ENCODE measurements at places on chromosomes 12 and 14.

DNA sequence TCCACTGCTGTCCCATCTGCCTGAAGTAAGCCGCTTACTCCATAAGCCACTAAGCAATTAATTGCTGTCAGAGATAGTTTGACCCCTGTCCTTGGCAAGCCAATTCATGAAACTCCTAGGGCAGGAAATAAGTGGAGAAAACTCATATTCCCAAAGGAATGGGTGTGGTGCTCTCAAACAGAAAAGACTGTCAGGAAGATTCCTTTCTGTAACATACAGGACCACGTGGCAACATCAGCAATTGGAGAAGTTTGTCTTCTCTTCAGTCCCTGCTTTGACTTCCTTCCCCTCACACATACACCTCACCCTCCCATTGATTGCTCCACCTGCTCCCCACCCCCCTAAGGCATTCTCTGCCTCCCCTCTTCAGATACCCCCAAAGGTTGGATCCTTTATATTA lies 36.2 kb upstream of the MDM1 start:
- DNase-seq = no peak

- no peak for DNase-seq
Measured at GRCh38 chr12:38669530-38669929, 235.9 kb downstream of the CPNE8 start.

- no peak for DNase-seq
Measured at GRCh38 chr14:95185767-95186392, 28.6 kb upstream of the DICER1 start.

DNA sequence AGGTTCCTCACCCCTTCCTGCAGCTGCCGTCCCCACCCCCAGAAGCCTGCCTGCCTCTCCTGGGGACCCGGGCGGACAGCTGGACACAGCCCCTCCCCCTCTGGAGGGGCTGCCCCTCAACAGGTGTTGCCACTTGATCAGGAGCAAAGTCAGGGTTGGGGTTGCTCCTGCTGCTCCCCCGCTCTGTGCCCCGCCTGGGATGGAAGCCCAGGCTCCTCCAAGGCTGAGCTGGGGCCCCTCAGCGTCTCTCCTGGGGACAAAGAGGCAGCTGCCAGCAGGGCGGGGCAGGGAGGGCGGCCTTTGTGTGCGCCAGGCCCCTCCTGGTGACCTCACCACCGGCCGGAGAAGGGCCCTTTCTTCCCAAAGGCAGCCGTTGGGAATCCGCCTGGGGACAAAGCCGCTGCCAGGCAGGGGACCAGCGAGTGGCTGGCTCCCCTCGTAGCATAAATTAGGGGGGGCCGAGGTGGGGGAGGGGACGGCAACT lies 13.7 kb downstream of the TRMT61A start:
- no peak for DNase-seq

GRCh38 chr14:30656190-30656632 lies 34.1 kb downstream of the SCFD1 start:
- peak; percentile 6 for DNase-seq

DNA sequence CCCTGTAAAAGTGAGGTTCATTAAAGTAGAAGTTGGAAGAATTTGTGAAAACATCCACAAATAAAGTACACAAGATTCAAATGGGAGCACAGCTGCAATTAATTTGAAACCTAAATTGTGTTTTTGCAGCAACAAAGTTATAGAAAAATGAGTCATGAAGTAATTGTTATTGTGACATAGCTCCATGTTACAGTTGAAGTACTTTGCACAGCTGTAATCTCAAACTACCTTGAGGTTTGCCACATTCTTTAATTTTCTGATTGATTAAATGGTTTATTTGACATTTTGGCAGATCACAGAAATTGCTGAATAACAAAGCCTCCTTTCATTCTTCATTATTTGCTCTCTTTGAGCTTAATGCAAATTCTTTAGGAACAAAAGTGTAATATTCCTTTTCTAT lies 111.3 kb downstream of the RMST start:
- no peak for DNase-seq

DNA sequence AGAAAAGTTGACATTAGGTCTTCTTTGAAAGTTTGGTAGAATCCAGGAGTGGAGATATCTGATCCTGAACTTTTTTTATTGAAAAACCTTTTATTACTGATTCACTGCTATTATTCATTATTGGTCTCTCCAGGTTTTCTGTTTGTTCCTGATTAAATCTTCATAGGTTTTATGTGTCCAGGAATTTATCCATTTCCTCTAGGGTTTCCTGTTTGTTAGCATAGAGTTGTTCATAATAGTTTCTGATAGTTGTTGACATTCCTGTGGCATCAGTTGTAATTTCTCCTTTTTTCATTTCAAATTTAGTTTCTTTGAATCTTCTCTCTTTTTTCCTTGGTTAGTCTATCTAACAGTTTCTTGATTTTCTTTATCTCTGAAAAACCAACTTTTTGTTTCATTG lies 370.3 kb downstream of the SLC6A15 start:
- no peak for DNase-seq

GRCh38 chr14:56886471-56887062 lies 76.3 kb upstream of the OTX2 start:
- no peak for DNase-seq

GRCh38 chr12:104971306-104971705 lies 13.2 kb upstream of the SLC41A2 start:
- no peak for DNase-seq

GRCh38 chr14:65131301-65131701 lies 29.0 kb upstream of the MAX start:
- no peak for DNase-seq

DNA sequence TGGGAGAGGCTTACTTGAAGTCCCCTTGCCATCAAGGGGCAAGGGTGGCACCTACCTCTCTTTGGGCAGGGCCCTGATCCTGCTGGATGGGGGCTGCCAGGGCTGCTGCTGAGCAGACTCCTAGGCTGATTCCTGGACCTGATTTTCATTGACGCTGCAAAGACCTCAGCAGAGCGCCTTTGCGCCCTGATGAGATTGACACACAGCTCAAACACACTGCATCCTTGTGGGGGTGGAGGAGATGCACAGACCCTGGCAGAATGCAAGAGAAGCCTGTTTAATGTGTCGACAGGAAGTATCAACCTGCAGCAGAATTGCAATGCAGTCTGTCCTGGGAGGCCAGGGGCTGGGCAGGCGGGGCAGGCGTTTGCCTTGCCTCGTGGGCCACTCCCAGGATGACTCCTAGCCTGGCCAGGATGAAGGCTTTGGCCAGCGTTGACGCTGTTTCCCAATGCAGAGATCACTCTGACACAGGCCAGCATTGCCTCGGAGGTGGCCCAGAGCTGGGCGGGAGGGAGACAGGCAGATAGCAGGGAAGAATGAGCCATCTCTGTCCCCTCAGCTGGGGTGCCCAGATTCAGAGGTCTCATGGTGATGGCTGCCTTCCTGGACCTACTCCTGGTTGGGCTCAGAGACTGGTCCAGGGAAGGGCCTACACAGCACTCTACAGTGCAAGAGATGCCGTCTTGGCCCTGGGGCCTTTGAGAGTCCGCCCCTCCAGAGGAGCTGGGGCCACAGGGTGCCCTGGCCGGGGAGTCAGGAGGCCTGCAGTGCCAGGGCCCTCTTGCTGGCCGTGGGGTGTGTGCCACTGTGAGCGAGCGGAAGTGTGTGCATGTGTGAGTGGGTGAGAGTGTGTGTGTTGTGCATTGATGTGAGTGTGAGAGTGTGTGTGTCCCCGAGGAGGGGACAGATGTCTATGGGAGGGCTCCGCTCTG lies 108.3 kb downstream of the KIF26A start:
- DNase-seq = no peak

DNA sequence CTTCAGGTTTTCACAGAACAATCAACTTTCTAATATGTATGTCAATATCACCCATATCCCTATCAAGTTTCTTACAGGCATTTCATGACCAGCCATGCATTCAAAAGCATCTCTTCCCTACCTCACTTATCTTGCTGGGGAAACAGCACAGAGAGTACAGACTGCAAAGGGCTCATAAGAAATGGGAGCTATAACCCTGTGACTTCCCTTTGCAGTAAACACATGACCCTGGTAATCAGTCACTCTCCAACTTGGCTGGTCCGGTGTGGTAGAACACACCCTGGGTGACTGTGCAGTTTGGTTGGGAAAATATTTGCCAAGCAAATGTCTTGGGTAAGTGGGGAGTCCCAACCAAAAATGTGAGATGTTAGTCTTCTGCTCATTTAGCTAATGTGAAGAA lies 49.4 kb upstream of the TMCC3 start:
- no peak for DNase-seq

DNA sequence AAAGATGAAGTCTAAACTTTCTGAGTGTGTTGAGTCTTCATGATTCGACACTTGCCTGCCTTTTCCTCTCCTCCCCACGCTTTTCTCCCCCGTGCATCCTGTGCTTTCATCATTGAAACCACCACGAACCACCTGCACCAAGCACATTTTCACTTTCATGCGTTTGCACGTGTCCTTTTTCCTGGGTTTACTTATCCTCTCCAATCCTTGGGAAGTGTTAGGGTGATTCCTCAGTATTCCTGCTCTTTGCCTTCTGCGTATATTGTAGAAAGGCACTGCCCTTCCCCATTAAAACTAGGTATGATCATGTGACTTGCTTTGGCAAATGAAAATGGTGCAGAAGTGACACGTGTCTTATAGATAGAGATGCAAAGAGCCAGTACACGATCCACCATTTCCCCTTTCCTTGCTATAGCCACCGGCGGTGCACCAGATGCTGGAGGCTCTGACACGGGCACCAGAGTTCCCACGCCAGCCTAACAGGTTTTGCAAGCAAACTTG lies 106.6 kb downstream of the BRMS1L start:
- DNase-seq = no peak

GRCh38 chr12:131643631-131644452 lies 67.0 kb upstream of the SFSWAP start:
- peak; percentile 78 for DNase-seq

- no peak for DNase-seq
Measured at GRCh38 chr14:91901449-91902226, 34.3 kb upstream of the TC2N start.

DNA sequence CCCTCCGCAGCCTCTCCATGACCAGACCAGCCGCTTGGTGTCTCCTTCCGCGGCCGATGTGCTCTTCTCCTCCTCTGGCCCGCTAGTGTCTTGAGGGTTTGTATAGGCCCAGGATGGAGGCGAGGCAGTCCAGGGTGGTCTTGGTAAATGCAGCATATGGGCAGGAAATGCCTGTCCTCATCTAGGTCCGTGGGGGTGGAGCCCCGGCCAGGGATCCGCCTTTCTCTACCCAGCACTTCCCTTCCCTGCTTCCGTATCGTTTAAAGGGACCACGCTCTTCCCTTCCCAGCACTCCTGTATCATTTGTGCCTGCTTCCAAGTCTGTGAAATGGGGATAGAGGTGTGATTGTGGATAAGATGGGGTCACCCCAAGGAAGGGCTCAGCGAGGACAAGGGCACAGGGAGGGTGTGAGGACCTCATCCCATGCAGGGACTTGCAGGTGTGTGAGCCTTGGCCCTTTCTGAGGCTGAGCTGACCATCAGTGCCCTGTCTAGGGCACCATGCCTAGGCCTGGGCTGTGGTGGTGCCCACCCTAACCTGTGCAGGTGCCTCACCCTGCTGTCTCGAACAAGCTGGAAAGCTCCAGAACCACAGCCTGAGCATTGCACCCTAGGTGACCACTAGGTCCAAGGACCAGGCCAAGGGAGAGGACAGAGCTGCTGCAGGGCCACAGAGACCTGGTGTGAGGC lies 326.8 kb upstream of the RTL1 start:
- no peak for DNase-seq

- no peak for DNase-seq
Measured at GRCh38 chr12:119151445-119152026, 27.2 kb upstream of the HSPB8 start.

DNA sequence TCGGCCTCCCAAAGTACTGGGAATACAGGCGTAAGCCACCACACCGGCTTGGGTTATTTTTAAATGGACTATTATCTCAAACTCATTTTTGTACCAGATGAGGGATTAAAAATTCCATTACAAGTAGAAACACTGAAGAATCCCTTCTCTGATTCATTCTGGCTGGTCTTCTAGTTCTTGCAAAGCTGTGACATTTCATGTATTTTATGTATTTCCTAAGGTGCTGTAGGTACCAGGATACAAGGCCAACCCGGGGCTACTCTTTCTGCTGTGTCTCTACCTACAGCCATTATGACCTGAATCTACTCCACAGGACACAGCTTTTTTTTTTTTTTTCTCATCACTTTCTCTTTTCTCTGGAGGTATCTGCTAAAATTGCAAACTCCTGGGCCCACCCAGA lies 24.9 kb downstream of the CPM start:
- no peak for DNase-seq

DNA sequence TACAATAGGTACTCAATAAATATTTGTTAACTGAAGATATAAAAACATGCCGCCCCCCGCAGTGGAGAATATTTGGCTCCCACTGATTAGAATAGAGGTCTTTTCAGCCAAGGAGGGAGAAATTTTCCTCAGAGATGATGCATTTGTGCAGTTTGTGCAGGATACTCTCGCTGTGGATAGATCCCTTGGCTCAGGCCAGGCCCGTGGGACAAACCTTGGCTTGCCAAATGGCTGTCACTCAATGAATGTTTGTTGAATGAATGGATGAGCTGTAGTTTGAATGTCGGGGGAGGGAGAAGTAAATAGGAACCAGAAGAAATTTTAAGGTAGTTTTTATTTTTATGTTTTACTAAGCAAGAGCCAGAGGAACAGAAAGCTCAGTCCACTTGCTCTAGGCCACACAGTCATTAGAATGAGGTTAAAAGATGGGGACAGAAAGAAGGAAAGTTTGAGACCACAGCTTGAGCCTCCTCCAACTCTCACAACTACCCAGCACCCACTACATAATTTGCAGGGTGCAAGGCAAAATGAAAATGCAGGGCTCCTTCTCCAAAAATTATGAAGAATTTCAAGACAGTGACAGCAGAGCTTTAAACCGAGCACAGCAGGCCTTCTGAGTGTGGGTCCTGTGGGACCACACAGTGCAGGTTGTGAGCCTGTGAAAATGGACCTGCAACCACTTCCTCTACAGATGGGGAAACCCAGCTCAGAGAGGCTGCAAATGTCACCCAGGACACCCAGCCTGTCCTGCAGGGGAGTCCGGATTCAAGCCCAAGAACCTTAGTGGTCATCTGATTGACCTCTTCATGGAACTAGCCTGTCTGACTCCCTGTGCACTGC lies 51.4 kb downstream of the WSCD2 start:
- peak; percentile 51 for DNase-seq

- no peak for DNase-seq
Measured at GRCh38 chr12:84113666-84114065, 798.9 kb downstream of the SLC6A15 start.

- no peak for DNase-seq
Measured at GRCh38 chr14:74548881-74549280, 55.3 kb downstream of the ISCA2 start.

- no peak for DNase-seq
Measured at GRCh38 chr12:107277855-107278254, 184.5 kb upstream of the CRY1 start.

- peak; percentile 5 for DNase-seq
Measured at GRCh38 chr12:45170456-45171042, 45.3 kb upstream of the ANO6 start.

Measured in cerebellum (tissue), 4 donors.